CD8-positive, alpha-beta memory T cell (primary cell): ENCODE measurements at places on chromosomes 12 and 14. TPM values are rescaled to one million over a fixed set of nuclear protein-coding genes. Genes with fewer than 3 reads are reported as not detected.

Gene ZC3H14
- total RNA-seq, result 50.3 TPM

Gene ASB2
- 93.5 TPM for total RNA-seq

Gene TSPAN8
- not detected for total RNA-seq

Gene SVOP
- total RNA-seq, result not detected

Gene SSTR1
- total RNA-seq, result not detected

Gene ACOT6
- not detected for total RNA-seq

Gene LRRK2
- total RNA-seq, result 0.31 TPM

Gene KRT82
- not detected for total RNA-seq

Gene TPPP2
- total RNA-seq, result not detected

Gene EID3
- 8.3 TPM for total RNA-seq

Gene MGAT4C
- total RNA-seq, result not detected

Gene IGFBP6
- total RNA-seq, result 1.6 TPM

Gene KIF5A
- total RNA-seq, result 2.1 TPM

Gene INSM2
- total RNA-seq, result not detected

Gene ASPG
- total RNA-seq, result not detected

Gene C1QL4
- total RNA-seq, result not detected

Gene HSPA2
- total RNA-seq, result 1.9 TPM

Gene GLIPR1L1
- total RNA-seq, result not detected

GRCh38 chr12:54126696-54127537 lies 61.9 kb downstream of the SMUG1 start:
- DNase-seq, result no peak

- no peak for DNase-seq
Observed at GRCh38 chr14:103684871-103685270, 30.4 kb downstream of the XRCC3 start.

DNA sequence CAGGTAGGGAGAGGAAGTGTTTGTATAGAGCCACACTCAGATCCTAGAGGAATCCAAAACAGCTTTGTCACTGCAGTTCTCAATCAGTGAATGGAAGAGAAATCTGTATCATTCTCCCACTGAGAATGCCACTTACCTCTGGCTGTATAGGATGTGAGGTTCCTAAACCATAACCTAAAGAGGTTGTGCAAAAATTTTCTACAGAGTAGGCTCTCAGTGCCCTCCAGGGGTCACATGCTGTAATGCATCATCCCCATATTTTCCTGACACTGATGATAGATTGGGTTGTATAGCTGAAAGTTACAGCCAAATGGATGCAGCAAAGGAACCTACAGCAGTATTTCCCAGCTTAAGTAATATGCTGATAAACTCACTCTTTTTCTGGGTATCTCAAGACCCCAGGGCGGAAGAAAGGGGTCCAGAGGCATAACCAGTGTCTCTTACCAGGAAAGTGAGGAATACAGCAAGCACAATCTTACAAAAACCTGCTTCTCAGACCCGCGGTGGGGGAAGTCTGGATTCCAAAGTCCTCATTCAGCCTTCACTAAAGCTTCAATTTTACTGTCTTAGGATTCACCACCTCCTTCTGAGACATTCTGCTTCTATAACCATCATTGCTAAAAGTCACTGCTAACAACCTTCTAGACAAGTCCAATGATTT lies 3.8 kb downstream of the BCDIN3D start:
- DNase-seq, result peak; percentile 24

GRCh38 chr14:90547968-90548367 lies 151.1 kb downstream of the CALM1 start:
- DNase-seq, result no peak

DNA sequence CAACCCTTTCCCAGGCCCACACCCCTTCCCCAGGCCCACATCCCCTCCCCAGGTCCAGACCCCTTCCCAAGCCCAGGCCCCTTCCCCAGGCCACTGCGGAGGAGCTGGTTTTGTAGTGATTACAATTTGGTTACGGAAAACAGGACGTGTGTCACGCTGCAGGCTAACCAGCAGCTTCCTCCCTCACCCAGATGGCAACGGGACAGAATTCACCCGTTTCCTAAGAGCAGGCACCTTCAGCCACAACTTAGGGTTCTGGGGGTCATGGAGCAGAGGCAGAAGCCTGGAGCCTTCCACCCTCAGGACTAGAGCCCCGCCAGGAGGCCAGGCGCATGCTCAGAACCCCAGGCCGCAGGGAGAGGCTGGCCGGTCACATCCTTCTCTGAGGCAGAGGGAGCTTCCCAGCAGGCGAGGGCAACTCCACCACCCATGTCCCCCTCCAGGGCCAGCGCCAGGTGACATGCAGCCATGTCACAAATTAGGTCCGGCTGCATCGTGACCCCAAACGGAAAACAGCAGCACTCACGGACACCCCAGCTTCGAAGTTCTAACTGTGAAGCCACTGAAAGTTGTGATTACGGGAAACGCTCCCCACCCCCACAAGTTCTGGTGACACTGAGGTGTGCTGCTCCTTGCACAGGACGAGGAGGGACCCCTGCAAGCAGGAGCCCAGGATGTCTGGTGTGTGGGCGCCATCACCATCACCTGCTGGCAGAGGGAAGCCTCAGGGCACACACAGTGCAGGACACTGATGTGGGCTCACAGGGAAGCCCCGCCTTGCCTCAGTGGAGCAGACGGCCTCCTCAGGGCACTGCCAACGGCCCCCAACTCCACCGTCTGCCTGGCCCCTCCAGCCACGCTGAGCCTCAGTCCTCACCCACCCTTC lies 7.7 kb downstream of the BRF1 start:
- DNase-seq, result no peak

DNA sequence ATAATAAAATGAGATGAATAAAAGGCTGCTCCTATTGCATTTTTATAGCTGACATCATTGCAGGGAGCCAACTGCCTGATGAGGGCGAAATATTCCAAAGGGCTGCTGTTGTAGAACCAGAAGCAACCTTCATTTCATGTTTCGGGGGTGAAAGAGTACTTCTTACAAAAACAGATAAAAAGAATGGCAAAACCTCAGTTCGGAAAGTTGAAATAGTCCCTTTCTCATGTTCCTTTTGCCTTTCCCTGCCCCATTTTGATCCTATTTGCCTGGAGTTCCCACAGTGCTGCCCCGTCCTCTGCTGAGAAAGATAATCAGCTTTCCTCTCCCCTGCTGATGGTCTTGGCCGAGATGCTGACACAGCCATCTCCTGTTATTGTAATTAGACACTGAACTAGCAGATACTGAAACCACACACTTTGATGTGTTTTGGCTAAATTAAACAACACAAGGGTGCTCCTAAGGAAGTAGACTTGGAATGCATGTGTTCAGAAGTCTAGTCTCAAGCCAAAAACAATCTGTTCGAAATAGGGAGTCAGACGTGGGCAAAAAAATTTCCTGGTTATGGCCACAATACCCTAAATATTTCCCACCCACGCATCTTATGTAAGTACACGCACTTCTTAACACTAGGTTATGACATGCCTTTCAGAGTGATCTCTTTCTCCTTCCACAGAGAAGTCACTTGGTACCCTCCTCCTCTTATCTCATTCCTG lies 117.2 kb downstream of the PPM1H start:
- DNase-seq, result no peak

DNA sequence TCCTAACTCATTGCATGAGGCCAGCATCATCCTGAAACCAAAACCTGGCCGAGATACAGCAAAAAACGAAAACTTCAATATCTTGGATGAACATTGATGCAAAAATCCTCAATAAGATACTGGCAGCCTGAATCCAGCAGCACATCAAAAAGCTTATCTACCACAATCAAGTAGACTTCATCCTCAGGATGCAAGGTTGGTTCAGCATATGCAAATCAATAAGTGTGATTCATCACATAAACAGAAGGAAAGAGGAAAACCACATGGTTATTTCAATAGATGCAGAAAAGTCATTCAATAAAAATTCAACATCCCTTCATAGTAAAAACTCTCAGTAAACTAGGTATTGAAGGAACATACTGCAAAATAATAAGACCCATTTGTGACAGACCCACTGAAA lies 56.5 kb upstream of the PPFIA2 start:
- no peak for DNase-seq

GRCh38 chr12:124976999-124977398 lies 11.9 kb downstream of the DHX37 start:
- no peak for DNase-seq

- no peak for DNase-seq
Observed at GRCh38 chr12:95088379-95088778, 15.0 kb upstream of the NR2C1 start.

GRCh38 chr12:99984271-99985128 lies at the start of gene ANKS1B:
TSS of gene ANKS1B (minus strand) at chr12:99984936. CDS start at chr12:99984237, 699 bp downstream.
- no peak for DNase-seq

DNA sequence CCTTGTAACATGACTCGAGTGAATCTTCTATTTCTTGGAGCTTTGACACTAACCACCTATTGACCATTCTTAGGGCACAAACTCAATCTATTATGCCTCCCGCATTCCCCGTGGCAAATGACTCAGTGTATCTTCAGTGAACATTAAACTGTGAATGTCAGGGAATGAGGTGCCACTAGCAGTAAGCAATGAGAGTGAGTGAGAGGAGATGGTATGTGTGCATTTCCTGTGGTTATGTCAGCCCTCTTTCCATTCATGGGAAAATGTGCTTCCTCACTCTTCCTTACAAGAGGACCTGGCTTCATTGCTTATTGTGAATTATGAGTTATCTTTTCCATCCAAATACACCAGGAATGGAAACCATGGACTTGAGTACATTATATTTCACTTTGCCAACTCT lies 229.2 kb downstream of the EMP1 start:
- no peak for DNase-seq

GRCh38 chr14:104005489-104005888 lies 63.2 kb upstream of the RD3L start:
- no peak for DNase-seq

GRCh38 chr14:62066304-62066703 lies 304.1 kb downstream of the SNAPC1 start:
- DNase-seq, result no peak

GRCh38 chr12:91880528-91880927 lies 265.1 kb downstream of the BTG1 start:
- no peak for DNase-seq

DNA sequence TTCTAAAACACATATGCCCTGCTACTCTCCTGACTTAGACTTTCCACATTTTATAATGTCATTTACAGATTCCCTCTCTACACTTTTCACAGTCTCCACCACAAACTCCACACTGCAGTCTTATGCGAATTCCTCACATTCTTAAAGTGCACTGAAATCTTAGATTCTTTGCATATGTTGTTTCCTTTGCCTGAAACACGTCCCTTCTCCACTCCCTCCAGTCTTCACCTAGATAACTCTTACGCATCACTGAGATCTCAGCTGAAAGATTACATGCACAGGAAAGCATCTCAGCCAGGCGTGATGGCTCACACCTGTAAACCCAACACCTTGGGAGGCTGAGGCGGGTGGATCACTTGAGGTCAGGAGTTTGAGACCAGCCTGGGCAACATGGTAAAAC lies 3.8 kb upstream of the ARHGAP9 start:
- no peak for DNase-seq

- DNase-seq, result no peak
Observed at GRCh38 chr14:69101331-69101826, 51.5 kb downstream of the DCAF5 start.

- DNase-seq, result peak; percentile 60
Observed at GRCh38 chr12:76032043-76032981, 736 bp upstream of the PHLDA1 start.

- DNase-seq, result no peak
Observed at GRCh38 chr12:230925-231671, 17.1 kb upstream of the SLC6A12 start.

- no peak for DNase-seq
Observed at GRCh38 chr12:67645601-67646000, 2.9 kb upstream of the DYRK2 start.

DNA sequence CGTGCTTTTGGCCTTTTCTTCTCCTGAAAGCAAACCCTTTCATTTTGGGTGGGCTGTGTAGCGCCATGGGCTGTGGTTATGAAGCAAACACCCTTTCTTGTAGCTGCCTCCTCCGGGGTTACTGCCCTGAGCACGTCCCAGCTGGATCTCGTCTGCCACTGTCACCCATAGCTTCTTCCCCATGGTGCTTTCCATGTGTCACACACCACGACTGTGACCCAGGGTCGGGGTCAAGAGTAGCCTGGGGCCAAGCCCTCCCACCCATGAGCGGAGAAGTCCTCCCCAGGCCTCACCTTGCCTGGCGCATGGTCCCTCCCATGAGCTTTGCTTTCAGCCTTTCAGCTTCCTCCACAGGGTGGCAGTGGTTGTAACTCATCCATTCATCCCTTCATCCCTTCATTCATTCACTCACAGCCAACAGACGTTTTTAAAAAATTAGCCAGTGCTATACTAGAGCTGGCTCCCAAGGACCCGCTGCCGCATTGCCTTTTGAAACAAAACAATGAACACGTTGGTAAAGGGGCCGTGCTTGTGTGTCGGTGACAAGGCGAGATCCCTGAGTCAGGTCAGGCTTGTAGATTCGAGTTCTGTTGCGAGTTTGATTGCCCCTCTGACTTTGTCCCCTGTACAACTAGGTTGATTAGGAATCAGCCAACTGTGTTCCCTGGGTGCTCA lies 29.5 kb downstream of the MEG3 start:
- DNase-seq, result no peak

DNA sequence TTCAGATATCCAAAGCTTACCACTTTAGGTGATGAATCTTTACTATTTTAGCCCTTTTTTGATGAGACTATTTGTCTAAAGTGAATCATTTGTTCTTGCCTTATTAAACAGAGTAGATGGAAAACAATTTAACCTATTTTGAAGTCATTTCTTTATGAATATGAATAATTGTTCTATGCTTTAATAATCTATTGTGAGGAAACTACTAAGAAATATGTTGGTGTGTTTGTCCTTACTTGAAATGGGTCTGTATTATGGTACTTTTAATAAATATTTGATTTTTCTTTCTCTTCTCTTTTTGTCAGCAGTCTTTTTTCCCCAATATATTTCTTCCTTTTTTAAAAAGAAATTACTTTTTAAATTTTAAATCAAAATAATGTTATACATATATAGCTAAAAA lies 24.4 kb downstream of the HSD17B6 start:
- DNase-seq, result no peak

DNA sequence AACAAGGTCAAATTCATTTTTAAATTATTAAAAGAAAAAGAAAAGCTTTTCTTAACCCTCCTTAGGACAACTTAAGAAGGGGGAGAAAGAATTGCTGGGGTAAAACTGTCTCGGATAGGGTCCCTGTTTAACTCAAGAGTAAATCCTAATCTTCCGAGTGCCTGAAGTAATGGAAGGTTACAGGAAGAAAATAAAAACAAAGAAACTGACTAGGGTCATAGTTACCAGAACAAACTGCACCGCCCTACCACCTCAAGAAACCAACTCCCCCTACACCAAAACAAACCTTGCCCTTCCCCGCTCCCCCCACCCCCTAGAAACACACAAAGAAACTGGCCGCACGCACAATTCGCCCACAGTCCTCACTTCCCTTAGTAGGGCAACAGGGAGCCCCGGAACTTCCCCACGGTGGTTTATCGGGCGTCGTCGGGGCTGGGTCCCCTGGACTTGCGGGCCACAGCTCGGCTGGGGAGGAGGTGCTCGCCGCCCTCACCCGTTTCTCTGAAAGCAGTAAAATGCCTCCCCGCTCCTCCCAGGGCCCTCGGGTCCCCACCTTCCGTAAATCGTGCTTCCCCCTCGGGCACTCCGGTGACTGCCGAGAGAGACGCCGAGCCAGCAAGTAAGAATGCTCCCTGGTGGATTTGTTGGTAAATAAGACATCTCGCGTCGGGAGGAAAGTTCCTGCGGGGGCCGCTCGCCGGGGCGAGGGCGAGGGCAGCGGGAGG lies 2.4 kb downstream of the SINHCAF start:
- peak; percentile 46 for DNase-seq
